ENCODE measurements at places on chromosomes 4 and X. TPM values are rescaled to one million over a fixed set of nuclear protein-coding genes. Genes with fewer than 3 reads are reported as not detected.

The L1CAM gene
- 41.0 TPM for total RNA-seq

The FRG2 gene
- not detected for total RNA-seq

The UGT2B15 gene
- total RNA-seq, result not detected

The CHRNA9 gene
- total RNA-seq, result 1.8 TPM

The MTCP1 gene
- 32.2 TPM for total RNA-seq

The LRRC66 gene
- 0.52 TPM for total RNA-seq

The SHOX gene
- not detected for total RNA-seq

The FAM47A gene
- total RNA-seq, result not detected

DNA sequence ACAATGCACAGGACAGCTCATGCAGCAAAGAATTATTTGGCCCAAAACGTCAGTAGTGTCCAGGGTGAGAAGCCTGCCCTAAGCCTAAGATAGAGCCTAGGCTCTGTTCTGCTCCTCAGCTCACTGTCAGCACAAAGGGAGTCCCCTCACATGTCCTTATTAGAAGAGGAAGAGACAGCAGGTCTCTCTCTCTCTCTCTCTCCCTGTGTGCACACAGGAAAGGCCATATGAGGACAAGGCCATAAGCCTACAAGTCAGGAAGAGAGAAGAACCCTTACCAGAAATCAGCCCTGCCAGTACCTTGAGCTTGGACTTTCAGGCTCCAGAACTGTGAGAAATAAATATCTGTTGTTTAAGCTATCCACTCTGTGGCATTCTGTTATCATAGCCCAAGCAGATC is 20.4 kb downstream of the FAM184B start:
- no peak for DNase-seq
- no peak overlapping the region for H3K4me3 ChIP-seq
- H3K4me1 ChIP-seq, result no peaks in the 10 kb centered on the region
- no peaks in the 10 kb centered on the region for H3K27me3 ChIP-seq

GRCh38 chr4:146095860-146096259 is 79.7 kb upstream of the LSM6 start:
- no peaks in the 10 kb centered on the region for H3K36me3 ChIP-seq
- no peaks in the 10 kb centered on the region for H3K4me1 ChIP-seq
- no peaks in the 10 kb centered on the region for H3K27me3 ChIP-seq

DNA sequence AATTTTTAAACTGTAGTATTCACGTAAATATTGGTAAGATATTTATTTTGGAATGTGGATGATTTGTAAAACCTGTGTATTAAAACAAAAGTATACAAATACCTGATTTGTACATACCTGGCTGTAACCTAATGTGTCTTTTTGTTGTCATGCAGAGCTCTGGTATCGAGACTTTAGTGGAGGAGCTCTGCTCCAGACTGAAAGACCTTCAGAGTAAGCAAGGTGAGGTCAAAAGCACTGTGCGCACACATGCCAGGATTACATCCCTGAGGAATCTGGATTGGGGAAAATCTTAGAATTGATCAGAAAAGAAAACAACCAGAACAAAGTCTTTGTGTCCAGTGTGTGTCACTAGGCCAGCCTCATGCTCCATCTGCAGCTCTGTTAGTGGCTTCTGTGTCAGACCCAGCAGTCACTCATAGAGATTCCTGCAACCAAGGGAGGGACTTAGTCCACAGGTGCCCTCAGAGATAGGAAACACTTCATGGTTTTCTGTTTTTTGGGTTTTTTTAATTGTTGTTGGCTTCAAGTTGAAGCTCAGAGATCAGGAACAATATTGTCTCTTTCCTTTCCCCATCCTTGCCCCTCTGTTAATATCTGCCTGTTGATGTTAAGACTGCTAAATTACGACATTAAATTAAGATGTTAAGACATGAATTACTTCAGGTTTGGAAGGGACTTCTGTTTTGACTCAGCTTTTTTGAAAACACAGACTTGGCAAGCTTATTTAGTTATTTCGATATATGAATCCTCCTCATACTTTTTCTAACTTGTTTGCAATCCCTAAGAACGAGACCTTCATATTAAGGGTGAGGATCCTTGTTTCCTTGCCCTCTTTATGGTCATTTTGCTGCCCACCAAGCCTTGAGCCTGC is 52.4 kb upstream of the TBC1D14 start:
- peaks cover 53% of the 10 kb centered on the region for H3K36me3 ChIP-seq
- H3K27ac ChIP-seq, result no peak overlapping the region
- DNase-seq, result no peak
- no peaks in the 10 kb centered on the region for H3K27me3 ChIP-seq

DNA sequence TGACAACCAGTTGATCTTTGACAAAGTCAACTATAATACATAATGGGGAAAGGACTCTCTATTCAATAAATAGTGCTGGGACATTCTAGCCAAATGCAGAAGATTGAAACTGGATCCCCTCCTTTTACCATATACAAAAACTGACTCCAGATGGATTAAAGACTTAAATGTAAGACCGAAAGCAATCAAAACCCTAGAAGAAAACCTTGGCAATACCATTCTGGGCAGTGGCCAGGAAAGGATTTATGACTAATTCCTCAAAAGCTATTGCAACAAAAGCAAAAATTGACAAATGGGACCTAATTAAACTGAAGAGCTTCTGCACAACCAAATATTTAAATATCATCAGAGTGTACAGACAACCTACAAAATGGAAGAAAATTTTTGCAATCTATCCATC is 185.1 kb downstream of the NPNT start:
- H3K4me3 ChIP-seq, result no peak overlapping the region
- H3K4me1 ChIP-seq, result peaks cover 7% of the 10 kb centered on the region
- no peaks in the 10 kb centered on the region for H3K27me3 ChIP-seq
- peak; percentile 62 for DNase-seq

GRCh38 chr4:57575426-57575825 is 465.2 kb upstream of the IGFBP7 start:
- no peaks in the 10 kb centered on the region for H3K4me1 ChIP-seq
- H3K4me3 ChIP-seq, result no peak overlapping the region
- no peak overlapping the region for H3K27ac ChIP-seq
- DNase-seq, result no peak

- H3K27me3 ChIP-seq, result no peaks in the 10 kb centered on the region
- peaks cover 29% of the 10 kb centered on the region for H3K4me1 ChIP-seq
- H3K27ac ChIP-seq, result peak overlapping the region; percentile 74
- H3K36me3 ChIP-seq, result peaks cover 47% of the 10 kb centered on the region
Observed at GRCh38 chr4:94649381-94650133, 108.2 kb upstream of the BMPR1B start.

- no peaks in the 10 kb centered on the region for H3K27me3 ChIP-seq
- no peak for DNase-seq
- peaks cover 5% of the 10 kb centered on the region for H3K4me1 ChIP-seq
- H3K4me3 ChIP-seq, result no peak overlapping the region
Observed at GRCh38 chr4:170114636-170115035, 24.9 kb upstream of the AADAT start.

- H3K4me1 ChIP-seq, result no peaks in the 10 kb centered on the region
- H3K4me3 ChIP-seq, result no peak overlapping the region
- DNase-seq, result peak; percentile 26
- no peaks in the 10 kb centered on the region for H3K27me3 ChIP-seq
- no peak overlapping the region for H3K27ac ChIP-seq
Observed at GRCh38 chr4:78213218-78213617, 156.1 kb downstream of the FRAS1 start.

- no peak overlapping the region for H3K4me3 ChIP-seq
- H3K27me3 ChIP-seq, result no peaks in the 10 kb centered on the region
- H3K27ac ChIP-seq, result no peak overlapping the region
- no peaks in the 10 kb centered on the region for H3K4me1 ChIP-seq
Observed at GRCh38 chr4:108149588-108150380, 18.9 kb downstream of the LEF1 start.

DNA sequence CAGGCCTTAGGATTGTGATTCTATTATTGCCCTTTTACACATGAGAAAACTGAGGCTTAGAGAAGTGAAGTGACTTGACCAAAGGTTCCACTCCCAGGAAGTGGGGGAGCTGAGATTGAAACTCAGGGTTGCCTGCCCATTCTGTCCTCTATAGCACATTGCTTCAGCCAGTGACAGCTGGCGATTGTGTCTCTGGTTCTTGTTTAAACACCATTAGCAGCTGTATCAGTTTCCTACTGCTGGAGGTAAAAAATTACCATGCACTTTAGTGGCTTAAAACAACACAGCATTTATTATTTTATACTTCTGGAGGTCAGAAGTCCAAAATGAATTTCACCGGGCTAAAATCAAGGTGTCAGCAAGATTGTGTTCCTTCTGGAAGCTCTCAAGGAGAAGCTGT is 205.8 kb upstream of the MAMLD1 start:
- H3K4me1 ChIP-seq, result peaks cover 6% of the 10 kb centered on the region
- H3K36me3 ChIP-seq, result no peaks in the 10 kb centered on the region
- DNase-seq, result no peak
- H3K4me3 ChIP-seq, result no peak overlapping the region

DNA sequence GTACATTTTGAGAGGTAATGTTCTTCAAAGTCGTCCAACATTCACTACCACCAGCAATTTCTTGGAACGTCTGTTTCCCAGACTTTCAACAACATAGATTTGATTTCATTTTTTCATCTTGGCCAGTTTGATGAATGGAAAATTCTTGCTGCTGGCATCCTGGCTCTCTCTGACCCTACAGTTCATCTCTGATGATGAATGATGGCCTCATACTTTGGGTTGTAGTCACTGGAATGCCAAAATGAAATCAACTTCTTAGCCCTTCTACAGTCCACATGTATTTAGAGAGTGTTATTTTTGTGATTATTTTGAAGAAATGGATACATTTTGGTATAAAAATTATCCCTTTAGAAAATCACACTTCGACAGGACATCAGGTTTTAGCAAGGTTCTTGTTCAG is 8.8 kb downstream of the CHST7 start:
- no peak overlapping the region for H3K4me3 ChIP-seq
- peaks cover 37% of the 10 kb centered on the region for H3K27me3 ChIP-seq
- H3K36me3 ChIP-seq, result no peaks in the 10 kb centered on the region
- H3K27ac ChIP-seq, result peak overlapping the region; percentile 32

GRCh38 chrX:47316276-47317025 is 53.9 kb upstream of the ZNF157 start:
- peaks cover 3% of the 10 kb centered on the region for H3K36me3 ChIP-seq
- H3K4me1 ChIP-seq, result no peaks in the 10 kb centered on the region
- H3K27me3 ChIP-seq, result peaks cover 31% of the 10 kb centered on the region
- no peak for DNase-seq
- no peak overlapping the region for H3K4me3 ChIP-seq

DNA sequence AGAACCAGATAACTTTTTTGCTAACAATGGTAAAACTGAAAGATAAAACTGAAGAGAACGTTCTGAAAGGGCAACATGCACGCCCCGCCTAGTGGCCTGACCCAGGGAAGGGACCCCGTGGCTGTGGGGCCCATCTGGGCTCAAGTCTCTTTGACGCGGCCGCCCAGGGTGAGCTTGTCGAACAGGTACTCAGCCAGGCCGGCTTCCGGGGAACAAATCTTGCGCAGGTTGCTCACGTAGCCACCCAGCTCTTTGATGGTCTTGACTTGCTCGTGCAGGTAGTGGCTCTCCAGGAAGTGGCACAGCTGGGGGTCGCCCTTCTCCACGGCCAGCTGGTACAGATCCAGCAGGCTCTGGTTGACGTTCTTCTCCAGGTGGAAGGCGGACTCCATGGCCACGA is 579 bp downstream of the FTHL17 start:
- no peaks in the 10 kb centered on the region for H3K4me1 ChIP-seq
- no peak overlapping the region for H3K4me3 ChIP-seq
- no peaks in the 10 kb centered on the region for H3K36me3 ChIP-seq
- no peak for DNase-seq

- H3K27me3 ChIP-seq, result no peaks in the 10 kb centered on the region
- H3K27ac ChIP-seq, result no peak overlapping the region
- no peak for DNase-seq
- H3K4me3 ChIP-seq, result no peak overlapping the region
- peaks cover 4% of the 10 kb centered on the region for H3K4me1 ChIP-seq
Observed at GRCh38 chr4:54678826-54679225, 21.1 kb downstream of the KIT start.
